D341Med (cell line): ENCODE measurements at places on chromosomes 2 and 18.

DNA sequence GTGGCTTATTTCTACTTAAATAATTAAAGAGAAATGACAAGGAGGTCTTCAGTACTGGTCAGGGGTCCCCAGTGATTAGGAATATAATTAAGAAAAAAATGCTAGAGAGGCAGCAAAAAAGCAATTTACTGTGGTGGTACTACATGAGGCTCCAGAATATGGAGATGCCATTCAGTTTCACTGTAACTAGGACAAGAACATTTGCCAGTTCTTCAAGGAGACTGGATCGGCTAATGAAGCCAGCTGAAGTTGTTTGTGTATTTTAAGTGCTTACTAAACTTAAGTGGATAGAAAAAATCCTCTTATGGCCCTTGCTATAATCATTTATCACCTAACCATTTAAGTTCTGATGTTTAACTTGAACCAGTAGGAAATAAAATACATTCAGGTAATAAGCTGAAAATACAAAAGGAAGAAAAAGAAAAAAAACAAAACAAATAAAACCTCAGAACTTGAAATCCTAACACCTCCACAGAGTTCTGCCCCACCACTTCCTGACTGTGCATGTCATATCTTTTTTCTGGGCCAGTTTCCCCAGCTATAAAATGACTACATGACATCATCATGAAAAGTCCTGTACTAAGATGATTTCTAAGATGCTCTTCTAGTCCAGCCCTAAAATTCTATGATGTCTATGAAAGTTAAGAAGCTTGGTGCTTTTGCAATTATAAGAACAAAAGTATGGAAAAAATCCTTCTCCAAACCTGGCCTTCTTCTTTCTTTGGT lies 98.0 kb downstream of the TRABD2A start:
- no peak for DNase-seq

DNA sequence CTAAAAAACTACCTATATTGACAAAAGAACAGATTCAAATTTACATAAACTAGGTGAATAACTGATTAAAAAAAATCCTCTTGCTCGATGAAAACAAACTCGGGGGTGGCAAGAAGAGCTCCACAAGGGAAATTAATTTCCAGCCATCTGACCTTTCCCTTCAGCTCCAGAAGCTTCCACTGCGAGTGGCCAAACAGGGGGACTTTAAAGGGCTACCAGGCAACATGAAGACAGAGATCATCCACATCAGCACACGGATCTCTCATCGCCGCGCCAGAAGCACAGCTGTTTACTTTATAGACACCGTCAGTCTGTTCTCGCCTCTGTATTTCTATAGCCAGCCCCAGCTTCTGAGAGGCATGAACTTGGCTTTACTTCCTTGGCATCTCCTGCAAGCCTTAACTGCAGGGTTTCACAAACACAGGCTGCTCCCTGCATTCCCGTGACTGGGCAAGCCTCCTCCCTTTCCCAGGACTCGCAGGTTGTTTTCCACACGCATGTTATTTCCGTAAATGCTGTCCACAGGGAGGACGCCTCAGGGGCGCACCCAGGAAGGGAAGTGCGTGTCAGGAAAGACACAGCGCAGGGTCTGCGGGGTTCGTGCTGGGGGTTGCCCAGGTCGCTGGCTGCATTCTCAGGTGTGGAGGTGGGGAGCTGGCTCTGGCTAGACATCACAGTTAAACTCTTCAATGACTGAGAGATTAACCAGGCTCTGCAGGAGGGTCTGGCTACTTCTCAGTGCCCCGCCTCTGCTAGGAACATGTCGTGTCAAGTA lies 85.0 kb downstream of the USP40 start:
- peak; percentile 15 for DNase-seq

DNA sequence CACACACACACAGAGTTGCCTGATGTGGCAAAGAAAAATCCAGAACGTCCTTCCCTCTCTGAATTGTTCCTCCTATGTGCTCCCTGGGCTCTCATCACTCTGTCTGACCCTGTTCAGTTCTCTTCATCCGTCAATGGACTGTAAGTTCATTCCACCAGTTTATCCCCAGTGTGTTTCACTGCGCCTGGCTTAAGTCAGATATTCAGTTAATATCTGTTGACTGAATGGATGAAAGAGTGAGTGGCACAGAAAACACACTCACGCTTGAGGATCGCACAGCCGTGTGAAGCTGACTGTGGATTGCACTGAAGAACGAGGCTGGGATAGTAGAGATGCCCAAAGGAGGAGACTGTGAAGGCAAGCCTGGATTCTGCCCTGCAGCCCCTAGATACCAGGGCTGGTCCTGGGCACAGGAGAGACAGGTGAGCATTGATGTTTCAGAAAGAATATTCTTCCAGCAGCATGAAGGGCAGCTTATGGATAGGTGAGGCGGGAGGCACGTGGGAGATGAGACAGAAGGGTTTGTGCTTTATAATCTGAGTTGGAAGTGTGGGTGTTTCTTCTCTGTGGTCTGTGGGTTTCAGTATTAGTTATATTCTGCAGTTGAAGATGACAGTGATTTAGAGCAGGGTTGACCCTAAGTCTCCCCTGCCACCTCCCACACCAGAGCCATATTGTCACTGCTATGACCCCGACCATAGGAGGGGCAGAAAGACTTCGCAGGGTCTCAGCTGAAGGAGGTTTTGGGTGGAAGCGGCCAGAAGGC lies 129.9 kb downstream of the SOCS6 start:
- DNase-seq, result no peak

DNA sequence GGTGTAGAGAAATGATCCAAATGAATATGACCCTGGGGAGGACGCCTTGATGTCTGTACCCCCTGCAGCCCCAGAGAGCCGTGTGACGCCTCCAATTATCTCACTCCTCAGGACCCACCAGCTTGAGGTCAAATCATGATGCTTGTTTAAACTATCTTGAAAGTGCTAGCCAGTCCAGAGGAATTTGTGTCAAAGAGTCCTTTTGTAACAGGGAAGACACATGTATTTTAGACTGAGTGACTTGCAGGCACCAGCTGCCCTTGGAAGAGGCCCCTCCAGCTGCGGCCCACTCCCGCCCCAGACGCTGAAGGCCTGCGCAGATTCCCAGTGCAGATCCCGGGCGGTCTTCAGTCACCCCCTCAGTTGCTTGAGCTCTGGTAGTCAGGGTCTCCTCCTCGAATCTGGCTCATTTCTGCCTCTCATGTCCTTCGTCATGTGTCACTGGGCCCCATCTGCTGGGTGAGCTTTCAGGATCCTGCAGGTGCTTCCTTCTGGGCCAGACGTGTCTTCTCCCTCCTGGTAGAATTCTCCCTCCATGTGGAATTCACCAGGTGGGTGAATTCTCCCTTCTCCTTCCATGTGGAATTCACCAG lies 77.4 kb downstream of the RNF144A start:
- no peak for DNase-seq

GRCh38 chr2:67725731-67726130 lies 328.6 kb downstream of the ETAA1 start:
- no peak for DNase-seq

- DNase-seq, result no peak
These were observed 2.8 kb downstream of the MTERF4 start for GRCh38 chr2:241099246-241099645.
